Cardiac septum (tissue), 1 donor: ENCODE measurements at places on chromosomes 5 and 9. TPM values are rescaled to one million over a fixed set of nuclear protein-coding genes. Genes with fewer than 3 reads are reported as not detected.

GRCh38 chr9:118533101-118533500, 828.9 kb downstream of the TLR4 start:
- no peak for DNase-seq

DNA sequence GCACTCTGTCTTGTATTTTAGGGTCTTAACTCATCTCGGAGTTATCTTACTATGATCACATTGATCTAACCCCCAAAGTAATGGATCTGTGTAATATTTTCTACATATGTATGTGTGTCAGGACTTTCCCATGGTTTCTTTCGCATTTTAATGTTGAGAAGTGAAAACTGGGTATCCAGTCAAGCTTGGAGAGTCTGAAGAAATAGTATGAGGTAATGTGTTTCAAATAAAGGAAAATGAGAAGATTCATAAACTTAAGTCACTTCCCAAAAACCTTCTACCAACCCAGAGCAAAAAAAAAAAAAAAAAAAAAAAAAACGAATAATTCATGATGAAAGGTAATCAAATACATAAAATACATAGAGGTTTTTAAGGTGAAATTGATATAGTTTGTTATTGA, 187.8 kb upstream of the VCAN start:
- DNase-seq = no peak

GRCh38 chr9:132600326-132600984, 18.0 kb downstream of the BARHL1 start:
- DNase-seq = peak; percentile 72

- DNase-seq = no peak
Observed at GRCh38 chr5:43061352-43062075, 21.4 kb upstream of the ANXA2R start.

GRCh38 chr5:119681734-119682133, 52.4 kb downstream of the FAM170A start:
- DNase-seq = no peak

DNA sequence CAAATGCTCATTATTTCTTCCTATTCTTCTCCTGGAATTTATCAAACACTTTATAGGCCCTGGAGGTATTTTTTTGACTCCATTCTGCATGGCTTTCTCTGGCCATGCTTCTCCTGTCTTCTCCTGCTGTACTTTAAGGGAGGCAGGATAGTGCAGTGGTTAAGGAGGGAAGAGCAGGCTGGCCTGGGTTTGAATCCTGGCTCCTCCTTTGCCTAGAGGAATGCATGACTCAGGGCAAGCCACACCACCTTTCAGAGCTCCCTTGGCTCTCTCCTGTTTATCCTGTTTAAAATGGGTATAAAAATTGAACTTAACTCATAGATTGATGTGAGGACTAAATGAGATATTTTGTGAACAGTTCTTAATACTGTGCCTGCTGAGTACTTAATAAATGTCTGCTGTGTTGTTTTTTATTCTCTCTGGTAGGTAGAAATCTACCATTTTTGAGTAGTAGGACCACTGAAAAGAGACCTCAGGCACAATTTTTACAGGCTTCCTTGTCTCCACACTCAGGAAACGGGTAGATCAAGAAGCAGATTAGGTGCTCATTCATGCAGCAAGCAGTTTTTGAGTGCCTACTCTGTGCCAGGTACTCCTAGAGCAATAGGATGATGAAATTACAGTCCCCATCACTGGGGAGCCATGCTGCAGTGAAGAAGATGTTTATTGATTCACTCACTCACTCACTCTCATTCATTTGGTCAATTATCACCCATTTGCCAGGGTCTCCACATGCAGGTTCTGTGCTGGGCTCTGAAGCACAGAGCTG, 32.7 kb upstream of the ARAP3 start:
- peak; percentile 22 for DNase-seq

GRCh38 chr9:93895535-93895934, 59.6 kb downstream of the BARX1 start:
- no peak for DNase-seq

GRCh38 chr5:152556784-152557183, 151.7 kb upstream of the NMUR2 start:
- no peak for DNase-seq

GRCh38 chr5:85929713-85930112, 688.0 kb upstream of the COX7C start:
- no peak for DNase-seq

DNA sequence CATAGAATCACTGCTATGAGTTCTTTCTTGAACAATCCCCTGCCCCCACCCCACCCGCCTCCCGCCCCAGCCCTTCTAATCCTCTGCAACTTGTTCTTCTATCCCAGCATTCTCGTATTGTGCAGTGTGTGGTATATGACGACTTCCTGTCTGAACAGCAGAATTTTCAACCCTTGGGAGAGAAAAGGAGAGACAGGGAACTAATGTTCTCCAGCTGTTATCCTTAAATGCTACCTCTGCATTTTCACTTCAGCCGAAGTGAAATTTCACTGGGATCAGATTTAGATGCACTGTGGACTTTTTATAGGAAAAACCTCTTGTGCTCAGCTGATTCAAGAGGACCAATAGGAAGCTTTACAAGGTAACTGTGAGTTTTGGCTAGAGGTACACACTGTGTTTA, 2.2 kb downstream of the FBXL7 start:
- no peak for DNase-seq

DNA sequence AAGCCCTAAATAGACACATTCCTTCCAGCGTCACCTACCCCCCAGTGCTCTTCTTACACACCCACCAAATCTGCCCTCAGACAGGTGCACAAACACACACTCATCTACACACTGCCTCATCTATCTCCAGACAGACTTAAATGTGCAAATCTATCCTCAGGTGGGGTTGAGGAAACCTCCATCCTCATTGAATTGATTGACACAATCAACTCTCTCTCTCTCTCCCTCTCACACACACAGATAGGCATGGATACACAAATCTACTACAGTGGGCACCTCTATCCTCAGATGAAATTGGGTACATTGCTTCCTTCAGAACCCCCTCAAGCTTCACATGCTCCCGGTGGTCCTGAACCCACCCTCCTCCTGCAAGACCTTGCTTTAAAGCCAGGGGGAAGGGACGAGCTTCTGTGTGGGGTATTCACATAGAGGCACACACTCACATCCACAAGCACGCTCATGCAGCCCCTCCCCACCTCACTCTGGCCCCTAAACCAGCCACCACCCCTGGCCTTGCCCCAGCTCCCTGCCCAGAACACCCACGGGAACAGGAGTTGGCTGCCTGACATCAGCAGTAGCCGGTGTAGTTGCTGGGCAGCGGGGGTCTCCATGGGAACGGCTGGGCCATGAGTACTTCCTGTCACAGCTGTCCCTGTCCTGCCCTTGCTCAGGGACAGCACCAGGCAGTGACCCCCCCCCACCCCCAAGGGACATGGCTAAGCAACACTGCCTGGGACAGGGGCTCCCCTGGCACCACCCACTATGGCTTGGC, 22.8 kb downstream of the PCDH1 start:
- no peak for DNase-seq

GRCh38 chr9:6889868-6890267, 132.1 kb downstream of the KDM4C start:
- DNase-seq = no peak

DNA sequence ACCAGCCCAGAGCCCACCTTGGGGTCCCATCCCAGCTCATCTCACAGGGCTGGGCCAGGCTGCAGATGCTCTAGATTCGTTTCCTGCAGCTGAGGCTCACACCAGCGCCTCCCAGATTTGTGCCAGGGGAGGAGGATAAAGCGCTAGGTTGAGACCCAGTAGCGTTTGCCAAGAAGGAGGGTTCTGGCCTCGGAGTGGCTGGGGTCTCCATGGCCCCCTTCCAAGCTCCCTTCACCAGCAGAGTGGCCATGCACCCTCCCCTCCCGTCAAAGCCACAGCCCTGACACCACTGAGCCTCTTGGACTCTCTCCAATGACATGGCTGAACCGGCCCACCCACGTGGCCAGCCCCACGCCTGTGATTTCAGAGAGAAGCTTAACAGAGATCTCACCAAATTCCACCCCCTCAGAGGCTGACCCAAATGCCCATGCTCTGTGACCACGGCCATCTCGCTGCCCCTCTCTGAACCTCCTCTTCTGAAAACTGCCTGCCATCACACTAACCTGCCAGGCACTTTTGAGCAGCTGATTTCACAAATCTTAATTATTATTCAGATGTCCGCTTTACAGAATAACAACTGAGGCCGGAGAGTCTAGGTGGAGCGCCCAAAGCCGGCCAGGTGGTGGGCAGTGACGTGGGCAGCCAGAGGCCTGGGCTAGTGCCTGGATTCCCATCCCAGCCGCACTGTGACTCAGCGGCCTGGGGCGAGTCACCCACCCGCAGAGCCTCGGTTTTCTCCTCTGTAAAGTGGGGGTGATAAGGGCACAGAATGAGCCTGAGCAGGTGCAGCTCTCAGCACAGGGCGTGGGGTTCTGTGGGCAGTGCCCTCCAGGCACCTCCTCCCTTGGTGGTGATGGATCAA, 155.7 kb downstream of the C9orf50 start:
- no peak for DNase-seq

GRCh38 chr5:81137833-81138232, 95.3 kb upstream of the CKMT2 start:
- no peak for DNase-seq

GRCh38 chr5:143544606-143545005, 141.1 kb upstream of the NR3C1 start:
- DNase-seq = no peak

DNA sequence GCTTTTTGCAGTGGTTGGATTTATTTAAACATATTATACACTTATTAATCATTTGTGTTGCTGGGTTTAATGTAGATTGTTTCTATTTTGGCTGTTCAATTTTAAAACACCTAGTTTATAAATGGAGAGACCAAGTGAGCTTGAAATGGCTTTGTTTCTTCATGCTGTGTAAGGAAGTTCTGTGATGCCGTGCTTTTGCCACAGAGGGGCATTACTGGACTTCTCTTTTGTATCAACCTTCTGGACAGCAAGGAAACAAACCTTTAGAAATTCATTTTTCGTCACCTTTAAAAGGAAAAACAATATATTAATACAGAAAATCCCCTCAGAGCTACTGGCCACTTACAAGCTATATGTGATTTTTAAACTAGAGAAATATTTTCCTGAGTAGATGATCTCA, 81.9 kb downstream of the DMRTA1 start:
- DNase-seq = no peak

GRCh38 chr5:95969651-95970358, 8.2 kb upstream of the ELL2 start:
- no peak for DNase-seq

DNA sequence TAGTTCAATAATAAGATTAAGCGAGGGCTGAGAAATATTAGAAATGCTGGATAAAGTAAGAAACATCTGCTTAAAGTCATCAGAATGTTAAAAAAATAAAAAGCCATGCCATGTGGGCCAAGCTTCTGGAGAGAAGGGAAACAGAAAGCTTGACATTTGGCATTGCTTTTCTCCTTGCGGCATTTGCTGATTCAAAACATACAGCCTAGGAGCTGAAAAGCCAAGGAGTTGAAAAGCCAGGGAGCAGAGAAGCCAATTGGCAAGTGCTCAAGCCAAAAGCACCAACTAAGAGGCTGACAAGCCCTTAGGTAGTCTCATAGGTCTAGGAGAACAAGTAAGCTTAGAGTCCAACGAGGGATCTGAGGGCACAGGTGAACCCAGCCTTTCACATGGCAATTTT, 754.3 kb downstream of the TLE4 start:
- DNase-seq = no peak

DNA sequence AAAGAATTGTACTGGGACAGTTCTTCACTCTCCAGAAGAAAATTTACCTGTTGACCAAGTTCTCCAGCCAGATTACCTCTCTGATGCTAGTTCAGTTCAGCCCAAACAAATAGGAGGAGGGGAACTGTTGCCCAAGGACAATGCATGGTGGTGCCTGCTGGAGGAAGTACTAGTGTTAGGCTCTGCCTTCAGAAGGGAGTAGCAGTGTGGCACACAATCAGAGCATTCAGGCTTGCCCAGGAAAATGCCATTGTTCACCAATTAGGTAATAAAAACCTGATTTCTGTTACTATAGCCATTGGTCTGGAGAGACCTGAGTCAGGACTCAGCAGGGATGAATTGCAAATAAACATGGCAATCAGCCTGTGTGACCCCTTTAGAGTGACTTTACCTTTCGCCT, 720.8 kb upstream of the ZNF608 start:
- no peak for DNase-seq

Gene GPR151
- total RNA-seq = not detected

Gene VCAN
- total RNA-seq = 61.0 TPM

Gene RAD50
- total RNA-seq = 27.7 TPM

Gene ARL10
- total RNA-seq = 11.4 TPM

Gene SLC34A1
- total RNA-seq = not detected

Gene RASGEF1C
- total RNA-seq = 0.40 TPM

Gene FCN1
- 5.3 TPM for total RNA-seq

Gene PCDHGA6
- 11.5 TPM for total RNA-seq

Gene PIP5K1B
- 27.1 TPM for total RNA-seq

Gene DBH
- not detected for total RNA-seq

Gene LCN1
- not detected for total RNA-seq
